HS-27A (cell line): ENCODE measurements at places on chromosomes 2 and 18.

DNA sequence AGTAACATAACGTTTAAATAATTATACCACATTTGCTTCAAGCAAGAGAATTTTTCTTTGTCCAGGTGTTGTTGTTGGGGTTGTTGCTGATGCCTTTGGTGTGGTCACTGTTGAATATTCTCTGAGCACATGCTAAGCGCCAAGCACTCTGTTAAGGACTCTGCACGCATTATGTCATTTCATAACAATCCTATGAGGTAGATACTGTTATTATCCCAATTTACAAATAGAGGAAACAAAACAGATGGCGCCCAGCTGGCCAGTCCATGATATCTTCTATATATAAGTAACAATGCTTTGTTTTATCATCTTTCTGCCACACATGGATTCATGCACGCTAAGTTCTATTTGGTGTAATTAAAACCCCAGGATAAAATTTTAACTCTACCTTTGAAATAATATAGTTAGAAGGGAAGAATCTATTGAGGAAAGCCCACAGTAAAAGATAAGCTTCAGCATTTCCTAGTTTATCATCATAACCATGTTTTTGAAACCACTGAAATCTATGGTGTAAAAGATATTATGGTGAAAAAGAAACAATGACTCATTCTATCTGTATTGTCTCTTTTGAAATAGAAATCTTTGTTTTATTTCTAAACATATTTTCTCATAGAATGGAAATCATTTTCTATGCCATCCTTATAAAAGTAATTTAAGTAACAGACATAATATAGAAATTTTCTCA is 199.7 kb downstream of the PID1 start:
- DNase-seq = no peak

GRCh38 chr2:41377837-41378236 is 670.0 kb upstream of the PKDCC start:
- no peak for DNase-seq

DNA sequence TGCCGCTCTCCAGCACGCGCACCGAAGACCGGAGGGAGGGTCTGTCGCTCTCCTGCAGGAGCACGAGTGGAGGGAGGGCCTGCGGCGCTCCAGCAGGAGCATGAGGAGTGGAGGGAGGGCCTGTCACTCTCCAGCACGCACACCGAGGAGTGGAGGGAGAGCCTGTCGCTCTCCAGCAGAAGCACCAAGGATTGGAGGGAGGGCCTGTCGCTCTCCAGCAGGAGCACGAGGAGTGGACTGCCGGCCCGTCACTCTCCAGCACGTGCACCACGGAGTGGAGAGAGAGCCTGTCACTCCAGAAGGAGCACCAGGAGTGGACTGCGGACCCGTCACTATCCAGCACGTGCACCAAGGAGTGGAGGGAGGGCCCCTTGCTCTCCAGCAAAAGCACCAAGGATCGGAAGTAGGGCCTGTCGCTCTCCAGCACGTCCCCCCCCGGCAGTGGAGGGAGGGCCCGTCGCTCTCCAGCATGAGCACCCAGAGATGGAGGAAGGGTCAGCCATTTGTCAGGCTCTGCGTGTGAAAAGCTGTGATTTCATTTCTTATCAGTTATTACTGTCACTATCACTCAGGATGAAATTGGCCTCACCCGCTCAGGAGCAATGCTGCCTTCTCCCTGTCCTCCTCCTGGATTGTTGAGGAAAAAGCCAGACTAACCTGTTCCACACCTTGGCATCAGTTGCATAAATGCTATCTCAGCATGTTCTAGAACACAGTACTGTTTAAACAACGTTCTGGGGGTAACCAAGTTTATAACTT is 35.9 kb downstream of the ADI1 start:
- DNase-seq = no peak

GRCh38 chr2:190202604-190203003 is 117.0 kb downstream of the HIBCH start:
- no peak for DNase-seq

DNA sequence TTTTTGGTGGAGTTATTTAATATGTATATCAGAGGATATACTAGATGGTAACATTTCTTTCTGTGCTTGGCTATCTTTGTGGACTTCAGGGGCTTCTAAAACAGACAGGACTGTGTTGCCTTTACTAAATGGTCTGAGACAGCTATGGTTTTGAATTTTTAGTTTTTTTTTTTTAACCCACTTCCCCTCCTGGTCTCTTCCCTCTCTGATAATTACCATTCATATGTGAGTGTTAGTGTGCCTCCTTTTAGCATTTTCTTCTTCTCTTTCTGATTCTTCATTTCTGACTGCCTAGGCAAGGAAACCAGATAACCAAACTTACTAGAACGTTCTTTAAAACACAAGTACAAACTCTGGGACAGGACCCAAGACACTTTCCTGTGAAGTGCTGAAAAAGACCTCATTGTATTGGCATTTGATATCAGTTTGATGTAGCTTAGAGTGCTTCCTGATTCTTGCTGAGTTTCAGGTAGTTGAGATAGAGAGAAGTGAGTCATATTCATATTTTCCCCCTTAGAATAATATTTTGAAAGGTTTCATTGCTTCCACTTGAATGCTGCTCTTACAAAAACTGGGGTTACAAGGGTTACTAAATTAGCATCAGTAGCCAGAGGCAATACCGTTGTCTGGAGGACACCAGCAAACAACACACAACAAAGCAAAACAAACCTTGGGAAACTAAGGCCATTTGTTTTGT is 52.7 kb downstream of the SMAD4 start:
- DNase-seq = no peak

- no peak for DNase-seq
Observed at GRCh38 chr2:55761526-55761925, 67.9 kb upstream of the PNPT1 start.

- no peak for DNase-seq
Observed at GRCh38 chr2:127096280-127096679, 10.7 kb downstream of the BIN1 start.

DNA sequence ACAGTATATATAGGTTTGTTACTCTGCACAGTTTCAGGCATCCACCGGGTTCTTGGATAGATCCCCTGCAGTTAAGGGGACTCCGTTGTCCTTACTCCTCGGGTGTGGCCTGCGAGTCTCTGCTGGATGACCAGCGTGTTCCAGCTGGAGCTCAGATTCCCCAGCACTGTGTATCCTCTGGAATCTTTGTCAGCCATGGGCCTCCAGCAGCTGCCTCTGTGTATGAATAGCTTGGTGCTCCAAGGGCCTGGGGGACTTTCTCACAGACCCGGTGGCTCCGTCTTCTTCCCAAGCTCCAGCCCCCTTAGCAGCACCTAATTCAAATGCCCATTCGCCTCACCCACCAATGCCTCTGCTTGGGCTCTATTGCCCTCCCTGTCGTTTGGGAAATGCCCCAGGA is 6.3 kb downstream of the ANO7 start:
- DNase-seq = no peak

DNA sequence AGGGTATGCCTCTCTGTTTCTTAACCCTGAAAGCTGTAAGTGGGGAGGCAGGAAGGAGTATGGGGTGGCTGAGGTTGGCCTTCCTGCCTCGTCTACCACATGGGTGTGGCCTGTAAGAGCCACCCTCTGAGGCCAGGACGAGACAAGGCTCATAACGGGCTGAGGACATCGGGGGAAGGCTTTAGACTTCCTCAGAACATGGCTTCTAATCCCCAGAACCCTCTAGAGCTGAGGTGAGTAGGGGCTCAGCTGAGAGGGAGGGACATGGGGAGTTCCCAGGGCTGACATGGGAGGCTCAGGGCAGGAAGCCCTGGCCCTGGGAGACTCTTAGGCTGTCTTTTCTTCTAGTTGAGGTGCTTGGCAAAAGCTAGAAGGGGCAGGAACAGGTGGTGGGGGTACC is 36.7 kb downstream of the EMX1 start:
- DNase-seq = no peak

GRCh38 chr18:51151568-51152511 is 45.6 kb downstream of the MEX3C start:
- DNase-seq = no peak

DNA sequence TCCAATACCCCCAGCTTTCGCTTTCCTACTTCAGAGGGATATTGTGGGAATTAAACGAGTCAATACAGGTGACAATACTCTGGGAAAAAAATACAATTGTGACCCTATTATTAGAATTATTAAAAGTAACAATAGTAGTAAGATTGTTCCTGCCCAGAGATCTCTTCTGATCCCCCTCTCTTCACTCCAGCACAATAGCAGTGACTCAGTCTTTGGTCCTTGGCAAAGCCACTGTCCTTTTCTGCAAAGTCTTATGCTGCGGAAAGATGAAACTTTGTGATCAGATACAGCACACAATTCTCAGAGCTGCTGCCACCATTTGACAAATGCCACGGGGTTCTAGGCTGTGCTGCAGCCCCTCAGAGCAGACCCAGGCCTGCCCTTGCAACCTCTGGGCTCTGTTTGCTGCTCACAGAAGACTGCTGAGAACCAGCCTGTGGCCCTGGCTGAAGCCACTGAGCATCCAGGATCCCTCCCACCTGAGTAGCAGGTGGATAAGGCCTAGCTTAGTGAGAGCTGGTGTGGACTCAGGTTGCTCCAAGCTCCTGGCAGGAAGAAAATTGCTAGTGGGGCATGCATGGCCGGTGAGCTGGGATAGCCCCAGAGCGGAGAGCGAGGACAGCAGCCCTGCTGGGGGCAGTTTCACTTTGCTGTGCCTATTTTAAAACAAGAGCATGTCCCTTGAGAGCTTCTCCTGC is 60.1 kb upstream of the ROCK2 start:
- no peak for DNase-seq

- DNase-seq = no peak
Observed at GRCh38 chr2:160339726-160340125, 139.7 kb upstream of the ITGB6 start.

DNA sequence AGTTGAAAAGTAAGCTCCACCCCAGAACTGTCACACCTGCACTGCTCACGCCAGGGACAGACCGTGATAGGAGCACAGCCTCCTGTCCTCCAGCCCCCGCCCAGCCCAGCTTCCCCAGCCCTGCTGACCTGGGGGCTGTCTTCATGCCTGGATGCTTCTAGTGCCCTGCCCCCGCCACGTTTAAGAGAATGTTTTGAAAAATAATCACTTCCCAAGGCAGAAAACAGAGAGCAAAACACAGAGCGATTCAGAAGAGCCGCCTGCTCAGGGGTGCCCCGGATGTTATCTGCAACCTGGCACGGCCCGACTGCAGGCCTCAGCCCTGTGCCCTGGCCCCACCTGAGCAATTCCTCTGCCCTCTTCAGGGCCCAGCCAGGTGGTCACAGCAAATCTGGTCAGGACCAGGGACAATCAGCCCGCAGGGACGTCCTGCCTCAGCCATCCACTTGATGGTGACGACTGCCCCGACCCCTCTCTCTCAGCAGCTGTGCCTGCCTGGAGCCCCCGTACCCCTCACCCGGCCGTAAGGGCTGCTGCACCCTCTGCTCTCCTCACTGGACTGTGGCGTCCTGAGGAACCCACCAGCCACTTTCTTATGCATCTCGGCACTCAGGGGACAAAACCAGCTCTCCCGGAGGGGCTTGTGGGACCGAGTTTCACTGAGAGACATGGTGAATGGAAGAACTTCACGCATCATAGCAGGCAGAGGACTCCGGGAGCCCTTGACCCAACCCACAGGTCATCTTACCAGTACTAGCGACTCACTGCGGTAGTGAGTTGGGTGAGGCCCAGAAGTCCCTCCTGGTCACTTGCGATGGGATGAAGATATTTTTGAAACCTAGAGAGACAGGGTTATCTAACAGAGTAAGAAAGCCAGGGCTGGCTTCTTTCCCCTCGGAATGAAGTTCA is 30.2 kb downstream of the ADI1 start:
- no peak for DNase-seq

DNA sequence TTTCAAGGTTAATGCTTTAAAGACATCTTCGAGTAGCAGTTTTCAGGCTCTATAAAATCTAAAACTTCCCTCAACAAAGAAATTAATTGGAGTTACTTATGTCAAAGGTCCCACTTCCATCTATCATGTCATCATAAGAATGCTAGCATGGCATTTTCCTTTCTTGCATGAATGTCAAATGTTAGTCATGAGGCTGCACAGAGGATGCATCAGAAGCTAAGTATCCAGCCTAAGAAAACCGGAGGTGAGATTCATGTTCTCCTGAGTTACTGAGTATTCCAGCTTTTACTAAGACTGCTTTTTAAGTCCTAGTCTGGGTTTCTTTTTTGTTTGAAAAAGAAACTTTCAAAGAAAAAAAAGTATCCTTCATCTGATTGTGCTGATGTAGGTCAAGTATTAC is 130.6 kb upstream of the CDH19 start:
- no peak for DNase-seq

GRCh38 chr2:171771463-171771862 is 84.2 kb downstream of the DYNC1I2 start:
- DNase-seq = no peak
